ENCODE measurements at places on chromosomes 2 and 18.

- no peak for DNase-seq
Measured at GRCh38 chr2:98569197-98569793, 39.0 kb downstream of the COA5 start.

DNA sequence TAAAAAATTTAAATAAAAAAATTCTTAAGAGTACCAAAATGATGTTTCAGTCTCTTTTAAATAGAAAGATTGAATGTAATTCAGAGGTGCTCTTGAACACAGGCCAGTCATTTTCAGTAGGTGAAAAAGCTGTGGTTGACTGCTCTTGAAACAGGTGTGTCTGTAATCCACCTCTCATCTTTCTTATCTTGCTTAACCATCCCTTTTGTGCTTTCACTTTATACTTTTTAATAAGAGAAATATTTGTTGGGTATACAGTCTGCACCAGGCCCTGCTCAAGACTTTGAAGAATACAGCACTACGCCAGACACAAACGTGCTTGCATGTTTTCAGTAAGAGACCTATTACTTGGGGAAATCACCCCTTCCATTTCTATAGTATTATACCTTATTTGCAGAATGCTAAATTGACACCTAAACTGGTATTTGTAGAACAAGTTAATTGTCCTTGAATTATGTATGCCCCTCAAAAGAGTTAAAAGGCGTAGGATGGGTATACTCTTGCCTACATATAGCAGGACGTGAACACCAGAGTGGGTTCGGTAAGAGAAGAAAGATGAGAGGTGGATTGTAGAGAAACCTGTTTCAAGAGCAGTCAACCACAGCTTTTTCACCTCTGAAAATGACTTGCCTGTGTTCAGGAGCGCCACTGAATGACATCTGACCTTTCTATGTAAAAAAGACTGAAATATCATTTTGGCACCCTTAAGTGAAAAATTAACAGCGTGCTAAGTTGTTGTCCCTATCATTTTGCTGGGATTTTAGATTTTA, 4.0 kb upstream of the RTN4 start:
- DNase-seq: no peak

DNA sequence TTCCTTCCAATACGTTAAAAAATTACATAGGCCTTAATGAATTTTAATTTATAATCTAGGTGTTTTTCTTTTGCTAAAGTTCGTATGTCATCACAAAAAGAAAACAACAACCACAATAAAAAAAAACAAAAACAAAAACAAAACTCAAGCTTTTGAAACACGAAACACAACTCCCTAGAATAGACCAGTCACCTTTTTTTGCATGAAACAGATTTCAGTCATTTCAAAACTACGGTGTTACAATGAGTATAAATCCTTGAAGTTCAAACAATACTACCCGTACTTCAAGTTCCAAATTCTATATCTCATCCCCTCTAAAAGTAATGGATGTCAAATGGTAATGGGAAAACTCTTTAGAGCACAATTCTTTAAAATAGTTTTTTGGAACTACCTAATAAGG, 142.4 kb downstream of the CDH2 start:
- no peak for DNase-seq

GRCh38 chr18:48402953-48403352, 6.2 kb downstream of the ZBTB7C start:
- DNase-seq: no peak

DNA sequence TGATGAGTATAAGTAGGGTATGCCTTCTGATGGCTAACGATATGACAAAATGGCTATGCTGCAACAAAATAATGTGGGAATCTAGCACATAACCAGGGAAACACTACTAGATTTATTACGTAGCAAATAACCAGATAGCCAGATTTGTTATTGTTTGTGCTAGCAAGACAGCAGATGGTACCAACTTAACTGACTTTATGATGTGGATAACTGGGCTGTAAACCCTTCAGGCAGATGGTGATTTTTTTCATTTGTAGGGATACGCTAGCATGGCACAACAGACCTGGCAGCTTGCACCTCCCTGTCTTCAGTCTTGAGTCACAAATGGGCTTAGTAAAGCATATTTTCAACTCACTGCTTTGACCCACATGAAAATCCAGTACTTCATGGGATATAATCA, 48.7 kb downstream of the PRELID3A start:
- no peak for DNase-seq

DNA sequence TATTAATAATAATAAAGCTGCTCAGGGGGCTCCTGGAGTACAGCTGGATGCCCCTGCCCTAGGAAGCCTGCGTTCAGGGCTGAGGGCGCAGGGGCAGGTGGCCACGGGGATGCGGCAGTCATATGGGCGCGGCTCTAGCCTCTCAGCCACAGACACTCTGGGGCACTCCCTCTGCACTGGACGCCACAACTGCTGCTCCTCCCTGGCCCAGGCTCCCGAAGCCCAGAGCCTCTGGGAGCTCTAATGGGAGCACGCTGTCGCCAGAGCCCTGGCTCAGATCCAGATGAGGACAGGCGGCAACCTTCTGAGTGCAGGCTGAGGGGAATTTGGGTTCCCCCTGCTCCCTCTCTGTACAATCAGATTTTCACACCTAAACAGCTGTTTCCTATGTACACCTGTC, 93.6 kb downstream of the MTCL1 start:
- no peak for DNase-seq

GRCh38 chr2:10079870-10080535, at the start of gene CYS1:
Gene CYS1 (minus strand): TSS chr2:10080411. CDS start chr2:10080223, 188 bp downstream.
- DNase-seq: no peak

- no peak for DNase-seq
Measured at GRCh38 chr2:174327841-174328113, 7.0 kb upstream of the SP9 start.

DNA sequence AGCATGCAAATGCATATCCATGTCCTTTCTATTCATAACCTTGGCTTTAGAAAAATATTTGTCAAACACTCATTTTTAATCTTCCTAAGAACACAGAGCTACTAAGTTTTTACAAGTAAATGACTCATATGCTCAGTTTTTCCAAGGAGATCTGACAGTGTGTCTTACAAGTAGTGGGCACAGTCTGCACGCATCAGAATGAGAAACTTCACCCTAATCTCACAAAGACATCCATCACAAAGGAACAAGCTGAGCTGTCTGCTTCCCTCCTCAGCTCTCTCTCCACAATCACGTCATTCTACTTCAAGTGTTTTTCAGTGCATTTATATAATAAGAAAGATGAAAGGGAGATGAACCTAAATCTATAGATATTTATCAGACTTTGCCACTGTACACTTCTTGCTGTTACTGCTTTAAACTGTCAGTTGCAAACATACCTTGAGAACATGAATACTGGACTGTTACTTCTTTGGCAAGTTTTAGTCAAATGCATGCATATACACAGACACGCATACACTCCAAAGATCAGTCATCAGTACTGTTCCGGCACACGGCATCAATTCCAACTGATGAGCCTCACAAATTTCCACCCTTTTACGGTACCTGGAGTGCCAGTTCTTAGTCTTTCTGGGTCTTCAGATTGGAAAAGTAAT, 75.7 kb downstream of the RBMS1 start:
- DNase-seq: peak; percentile 96

DNA sequence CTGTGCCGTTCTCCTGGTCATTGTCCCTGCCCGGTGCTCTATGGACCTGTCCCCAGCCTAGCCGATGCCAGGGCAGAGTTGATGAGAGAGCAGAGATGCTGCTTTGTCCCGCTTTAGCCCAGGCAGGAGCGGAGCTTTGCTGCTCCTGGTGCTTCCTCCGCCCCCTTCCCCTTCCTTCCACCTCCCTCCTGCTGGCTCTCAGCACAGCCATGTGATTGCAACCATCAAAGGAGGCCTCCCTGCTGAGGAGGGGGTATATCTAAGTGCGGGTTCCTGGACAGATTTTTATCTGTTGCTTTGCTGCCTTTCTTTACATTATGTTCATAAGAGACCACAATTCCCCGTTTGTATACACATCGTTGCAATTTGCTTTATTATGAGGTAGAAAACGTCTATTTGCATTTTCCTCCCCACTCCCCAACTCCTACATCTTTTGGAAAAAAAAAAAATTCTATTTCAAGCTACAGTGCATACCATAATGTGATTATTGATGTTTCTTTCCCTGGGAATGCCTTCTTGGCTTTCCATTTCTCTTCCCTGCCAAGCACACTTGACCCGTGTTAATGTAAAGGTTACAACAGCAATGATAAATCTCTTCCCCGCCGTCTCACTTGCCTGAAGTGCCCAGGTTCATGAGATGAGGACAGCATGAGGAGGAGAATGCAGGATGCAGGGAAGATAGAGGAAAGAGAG, 25.4 kb downstream of the ALPK2 start:
- DNase-seq: peak; percentile 31

- no peak for DNase-seq
Measured at GRCh38 chr2:235849489-235849888, 318.7 kb downstream of the GBX2 start.

DNA sequence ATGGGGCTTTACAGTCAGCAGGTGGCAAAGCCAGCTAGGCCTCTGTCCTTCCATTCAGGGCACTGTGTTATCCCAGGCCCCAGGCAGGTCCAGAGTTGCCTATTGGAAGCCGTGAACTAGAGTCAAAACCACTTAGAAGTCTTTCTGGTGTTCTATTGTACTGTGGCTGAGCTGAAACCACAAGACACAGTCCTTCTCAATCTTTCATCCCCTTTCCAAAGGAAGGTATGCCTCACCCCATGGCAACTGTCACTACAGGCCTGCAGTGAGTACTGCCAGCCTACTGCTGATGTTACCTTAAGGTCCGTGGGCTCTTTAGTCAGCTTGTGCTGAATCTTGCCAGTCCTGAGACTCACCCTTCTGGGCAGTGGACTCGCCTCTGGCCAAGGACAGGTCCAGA, 181.6 kb downstream of the GULP1 start:
- no peak for DNase-seq

GRCh38 chr18:7303316-7304060, 72.6 kb downstream of the LRRC30 start:
- DNase-seq: no peak

DNA sequence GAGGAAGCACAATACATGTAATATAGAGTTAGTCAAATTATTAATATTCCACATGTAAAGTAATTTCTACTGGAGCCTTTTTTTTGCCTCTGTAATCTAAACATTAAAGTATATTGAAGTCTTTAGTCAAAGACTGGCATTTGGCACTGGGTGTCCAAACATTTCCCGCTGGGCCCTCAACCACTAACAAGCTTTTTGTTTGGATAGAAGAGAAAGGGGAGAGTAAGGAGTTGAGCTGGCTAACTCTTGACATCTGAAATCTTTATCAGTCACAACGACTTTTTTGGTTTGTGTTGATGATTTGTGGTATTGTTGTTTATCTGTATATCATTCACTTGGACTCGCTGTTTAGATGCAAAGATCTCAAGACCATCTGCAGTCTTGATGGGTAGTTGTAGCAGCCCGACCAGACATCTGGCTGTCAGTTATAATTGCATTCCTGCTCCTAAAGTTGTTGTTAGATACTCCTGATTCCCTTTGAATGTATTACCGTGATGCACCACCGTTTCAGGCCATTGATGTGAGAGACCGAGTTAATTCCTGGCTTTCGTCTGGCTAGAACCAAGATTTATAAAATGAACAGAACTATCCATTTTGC, 379.6 kb downstream of the MTX2 start:
- DNase-seq: no peak

DNA sequence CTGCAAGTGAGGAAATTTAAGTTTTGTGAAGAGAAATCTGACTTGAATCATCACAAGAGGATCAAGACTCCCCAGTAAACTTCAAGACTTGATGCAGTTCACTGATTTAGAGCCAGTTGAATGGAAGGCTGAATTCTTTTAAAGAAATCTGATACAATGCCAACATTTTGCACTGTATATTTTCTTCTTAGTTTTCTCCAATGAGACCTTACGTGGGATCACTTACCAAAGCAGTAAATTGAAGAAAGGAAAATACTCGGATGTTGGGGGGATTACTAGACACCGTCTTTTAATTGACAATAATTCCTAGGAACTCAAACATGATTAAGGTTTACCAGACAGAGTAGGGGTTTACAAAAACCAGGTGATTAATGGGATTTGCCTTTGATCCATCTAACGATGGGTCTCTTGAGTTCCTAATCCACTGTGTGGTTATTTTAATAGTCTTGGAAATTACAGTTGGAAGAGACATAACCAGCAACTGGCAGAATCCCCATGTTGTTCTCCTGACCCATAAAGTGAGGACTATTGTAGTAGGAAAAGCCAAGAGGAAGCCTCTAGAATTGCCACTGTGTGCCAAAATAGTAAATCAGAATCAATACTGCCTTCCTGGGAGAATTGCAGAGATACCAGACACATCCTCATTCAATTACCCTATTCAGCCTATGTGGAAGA, 354.5 kb downstream of the PID1 start:
- DNase-seq: no peak

DNA sequence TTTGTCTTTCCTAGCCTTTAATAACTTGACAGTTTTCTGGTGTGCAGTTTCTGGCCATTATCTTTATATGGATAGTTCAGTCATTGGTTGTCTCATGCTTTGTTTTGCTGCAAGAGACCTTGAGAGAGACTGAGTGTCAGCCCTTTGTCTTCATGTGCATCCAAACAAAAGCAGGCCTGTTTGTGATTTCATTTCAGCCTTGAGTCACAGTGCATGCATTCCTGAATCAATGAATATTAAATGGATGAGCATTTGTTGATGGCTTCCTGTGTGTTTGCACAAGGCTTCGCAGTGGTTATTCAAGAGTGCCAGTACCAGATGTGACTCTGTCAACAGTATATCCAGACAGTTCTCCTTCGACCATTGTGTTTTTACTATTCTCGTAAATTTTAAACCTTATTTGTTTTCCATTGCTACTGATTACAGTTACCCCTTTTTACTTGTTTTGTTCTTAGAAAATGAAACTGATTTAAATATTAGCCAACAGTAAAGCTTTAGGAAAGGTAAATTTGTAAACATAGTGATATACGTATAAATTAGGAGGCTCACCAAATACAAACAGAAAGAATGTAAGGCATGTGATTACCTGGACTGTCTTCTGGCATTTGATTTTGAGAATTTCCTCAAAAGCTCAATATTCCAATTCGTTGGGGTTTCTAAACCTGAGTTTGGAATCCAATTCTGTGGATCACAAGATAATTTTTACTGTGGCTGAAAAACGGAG, 319.8 kb downstream of the CTNNA2 start:
- DNase-seq: no peak

- no peak for DNase-seq
Measured at GRCh38 chr2:151007365-151007764, 254.3 kb downstream of the RBM43 start.

GRCh38 chr18:2871111-2871720, 24.4 kb downstream of the EMILIN2 start:
- no peak for DNase-seq

- DNase-seq: no peak
Measured at GRCh38 chr2:109497463-109497862, 116.3 kb downstream of the SEPTIN10 start.
